ENCODE measurements at places on chromosomes 4 and X. TPM values are rescaled to one million over a fixed set of nuclear protein-coding genes. Genes with fewer than 3 reads are reported as not detected.

DNA sequence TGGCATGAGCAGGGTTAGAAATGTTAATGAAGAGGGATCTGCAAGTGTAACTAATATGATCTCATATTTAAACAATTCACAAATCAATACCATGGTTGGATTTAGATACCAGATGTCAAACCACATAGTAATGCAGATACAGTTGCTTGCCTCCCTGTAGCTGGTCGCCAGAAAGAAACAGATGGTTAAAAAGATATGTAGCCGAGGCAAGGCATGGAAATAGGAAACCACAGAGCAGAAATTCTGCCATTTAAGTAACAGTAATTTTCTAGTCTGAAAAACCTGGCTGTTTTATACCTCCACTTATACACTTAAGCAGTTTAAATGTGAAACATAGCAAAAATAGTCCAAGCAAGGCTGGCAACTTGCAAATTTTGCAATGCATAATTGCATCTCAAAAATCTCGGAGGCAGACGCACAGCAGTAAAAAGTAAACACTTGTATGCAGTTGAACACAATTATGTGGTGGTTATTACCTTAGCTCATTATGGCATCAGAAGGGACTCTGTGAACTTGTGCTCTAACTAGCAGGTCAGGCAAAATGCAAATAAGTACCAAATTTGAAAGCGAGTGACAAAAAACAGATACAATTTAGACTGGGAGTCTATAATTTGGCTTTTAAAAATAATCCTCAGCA is 126.8 kb downstream of the NAA11 start:
- DNase-seq = peak; percentile 16

The RNF150 gene
- total RNA-seq = 1.5 TPM

GRCh38 chr4:25051534-25051933 is 20.8 kb upstream of the LGI2 start:
- DNase-seq = no peak

The CFAP99 gene
- not detected for total RNA-seq

The AKAP14 gene
- not detected for total RNA-seq

The KCNE5 gene
- 4.6 TPM for total RNA-seq

DNA sequence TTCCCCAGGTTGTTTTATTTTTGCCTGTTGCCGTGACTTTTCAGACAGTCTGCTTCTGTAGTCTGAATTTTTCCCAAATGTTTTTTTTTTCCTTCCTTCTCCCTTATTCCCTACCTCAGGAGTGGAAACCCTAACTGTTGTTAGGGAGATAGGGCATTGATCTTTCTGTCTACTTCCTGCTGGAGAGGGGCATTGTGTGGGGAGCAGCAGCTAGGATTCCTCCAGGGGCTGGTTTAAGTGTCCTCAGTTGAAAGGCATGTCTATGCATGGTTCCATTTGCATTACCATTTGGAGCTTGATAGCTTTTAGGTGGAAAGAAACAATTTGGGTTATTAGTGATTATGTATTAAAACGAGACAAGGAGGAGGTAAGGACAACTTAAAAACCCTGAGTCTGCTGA is 383.9 kb downstream of the DCAF12L2 start:
- DNase-seq = no peak

The TEC gene
- 3.0 TPM for total RNA-seq

GRCh38 chr4:67660418-67660817 is 40.5 kb downstream of the UBA6 start:
- no peak for DNase-seq

DNA sequence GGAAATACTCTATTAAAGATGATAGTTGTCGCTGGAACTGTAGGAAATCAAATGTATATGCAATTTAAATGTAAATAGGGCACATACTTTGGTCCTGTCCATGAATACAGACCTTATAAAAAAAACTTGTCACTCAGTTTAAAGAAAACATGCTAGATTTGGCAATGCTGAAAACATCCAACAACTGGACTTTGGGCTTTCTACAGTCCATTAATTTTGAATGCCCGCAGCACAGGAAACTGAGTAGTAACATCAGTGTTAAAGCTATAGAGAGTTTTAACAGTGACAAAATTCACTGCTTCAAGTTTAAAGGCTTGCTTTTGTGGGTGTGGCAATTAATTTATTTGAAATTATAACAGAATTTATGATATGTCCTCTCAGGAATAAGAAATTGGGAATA is 578.4 kb downstream of the TRIML1 start:
- no peak for DNase-seq

GRCh38 chr4:58064653-58065052 is 954.5 kb upstream of the IGFBP7 start:
- no peak for DNase-seq

The NMU gene
- total RNA-seq = not detected

- no peak for DNase-seq
These were observed 38.6 kb upstream of the CEP135 start for GRCh38 chr4:55910140-55910539.

- peak; percentile 71 for DNase-seq
These were observed 98.8 kb upstream of the GATB start for GRCh38 chr4:151859641-151860040.

DNA sequence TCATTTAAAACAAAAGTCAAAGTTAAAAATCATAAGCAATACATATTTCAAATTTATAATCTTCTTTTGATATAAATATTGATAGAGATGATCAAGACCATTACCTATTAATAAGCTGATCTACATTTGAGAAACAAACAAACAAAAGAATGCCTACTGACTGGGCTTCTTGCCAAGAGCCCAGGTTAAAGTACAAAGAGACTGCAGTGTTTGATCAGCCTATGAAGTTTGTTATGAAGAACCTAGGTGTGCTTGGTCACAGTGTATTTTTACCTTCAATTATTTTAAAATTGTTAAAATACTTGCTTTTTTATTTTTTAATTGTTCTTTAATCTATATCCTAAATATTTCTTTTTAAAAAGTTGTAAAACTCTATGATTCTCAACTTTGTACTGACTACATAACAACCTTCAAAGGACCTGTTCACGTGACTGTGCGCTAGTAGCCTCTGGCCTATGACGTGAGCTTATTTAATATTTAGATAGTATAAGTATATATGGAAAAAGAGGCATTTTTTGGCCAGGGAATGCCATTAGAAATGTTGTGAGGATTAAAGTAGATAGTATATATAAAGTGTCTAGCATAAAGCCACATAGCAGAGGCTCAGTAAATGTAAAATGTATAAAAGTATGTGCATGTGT is 11.4 kb upstream of the SLC39A8 start:
- DNase-seq = no peak

DNA sequence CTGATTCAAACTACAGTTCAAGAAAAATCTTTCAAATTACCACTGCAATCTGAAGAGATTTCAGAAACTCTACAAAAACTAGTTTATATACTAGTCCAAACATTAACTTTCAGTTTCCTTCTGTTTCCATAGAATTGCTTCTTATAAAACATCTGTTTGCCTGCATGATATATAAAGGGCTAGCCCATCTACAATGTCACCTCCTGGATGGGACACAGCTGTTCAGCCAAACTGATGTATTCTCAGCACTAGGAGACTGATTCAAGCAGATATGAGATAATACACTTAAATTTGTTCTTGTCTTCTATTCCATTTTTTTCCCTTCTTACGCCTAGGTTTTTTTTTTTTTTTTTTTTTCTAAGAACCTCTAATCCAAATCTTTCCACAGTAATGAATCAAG is 1569.7 kb upstream of the IGFBP7 start:
- DNase-seq = no peak

- DNase-seq = no peak
These were observed 67.1 kb downstream of the PPP2R2C start for GRCh38 chr4:6405397-6405706.

DNA sequence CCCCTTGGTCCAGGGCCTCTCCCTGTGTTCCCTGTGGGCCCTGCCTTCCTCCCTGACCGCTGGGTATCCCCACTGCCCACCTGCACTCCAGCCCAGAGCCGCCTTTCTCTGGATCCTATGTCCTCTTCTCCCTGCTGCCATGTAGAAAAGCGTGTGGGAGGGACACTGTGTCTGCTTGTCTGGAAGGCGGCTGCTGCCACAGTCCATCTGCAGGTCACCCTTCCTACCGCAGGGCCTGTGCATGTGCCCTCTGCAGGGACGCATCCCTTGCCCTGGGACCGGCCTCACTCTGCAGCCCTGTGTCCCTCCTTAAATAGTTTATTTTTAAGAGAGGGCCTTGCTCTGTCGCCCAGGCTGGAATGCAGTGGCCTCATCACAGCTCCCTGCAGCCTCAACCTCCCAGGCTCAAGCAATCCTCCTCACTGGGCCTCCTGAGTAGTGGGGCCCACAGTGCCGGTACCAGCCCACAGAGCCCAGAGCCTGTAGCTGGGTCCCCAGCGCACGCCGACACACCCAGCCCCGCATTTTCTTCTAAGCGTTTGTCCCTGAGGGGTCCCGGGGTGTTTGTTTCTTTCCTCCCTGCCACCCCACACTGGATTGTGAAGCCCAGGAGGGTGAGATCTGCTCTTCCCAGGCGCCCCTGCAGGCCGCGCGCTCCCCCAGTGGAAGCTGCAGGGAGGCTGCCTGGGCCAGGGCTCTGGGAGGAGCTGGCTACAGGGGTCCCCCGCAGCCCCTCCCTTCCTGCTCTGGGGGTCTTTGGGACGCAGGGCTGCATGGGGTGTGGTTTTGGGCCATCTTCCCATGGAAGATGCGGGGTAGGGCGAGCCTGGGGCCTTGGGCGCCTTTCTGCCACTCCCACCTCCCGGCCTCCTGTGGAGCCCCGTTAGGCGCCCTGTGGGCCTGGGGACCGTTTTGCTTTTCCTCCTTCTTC is 12.8 kb upstream of the NAT8L start:
- no peak for DNase-seq

DNA sequence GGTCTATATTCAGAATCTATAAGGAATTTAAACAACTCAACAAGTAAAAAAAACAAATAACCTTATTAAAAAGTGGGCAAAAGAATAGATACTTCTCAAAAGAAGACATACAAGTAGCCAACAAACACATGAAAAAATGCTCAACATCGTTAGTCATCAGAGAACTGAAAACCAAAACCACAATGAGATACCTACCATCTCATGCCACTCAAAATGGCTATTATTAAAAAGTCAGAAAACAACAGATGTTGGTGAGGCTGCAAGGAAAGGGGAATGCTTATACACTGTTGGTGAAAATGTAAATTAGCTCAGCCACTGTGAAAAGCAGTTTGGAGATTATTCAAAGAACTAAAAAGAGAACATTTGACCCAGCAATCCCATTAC is 201.6 kb downstream of the QDPR start:
- no peak for DNase-seq

DNA sequence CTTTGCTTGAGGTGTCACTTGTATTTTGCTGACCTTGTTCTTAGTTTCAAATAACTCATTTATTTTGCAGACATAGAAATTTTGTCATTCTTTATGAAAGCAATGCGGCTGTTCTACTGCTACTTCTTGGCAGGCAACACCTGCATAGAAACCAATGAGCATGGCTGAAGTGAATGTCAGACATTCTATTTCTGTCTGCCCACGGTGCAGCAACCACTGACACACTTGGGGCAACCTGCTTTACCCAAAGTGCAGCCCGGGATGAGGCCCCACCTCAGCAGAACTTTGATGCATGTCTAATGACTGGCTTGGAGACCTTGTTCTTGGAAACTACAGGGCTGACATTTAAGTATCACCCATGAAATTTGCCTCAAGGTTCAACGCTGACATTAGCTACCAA is 93.6 kb downstream of the RBM47 start:
- no peak for DNase-seq

DNA sequence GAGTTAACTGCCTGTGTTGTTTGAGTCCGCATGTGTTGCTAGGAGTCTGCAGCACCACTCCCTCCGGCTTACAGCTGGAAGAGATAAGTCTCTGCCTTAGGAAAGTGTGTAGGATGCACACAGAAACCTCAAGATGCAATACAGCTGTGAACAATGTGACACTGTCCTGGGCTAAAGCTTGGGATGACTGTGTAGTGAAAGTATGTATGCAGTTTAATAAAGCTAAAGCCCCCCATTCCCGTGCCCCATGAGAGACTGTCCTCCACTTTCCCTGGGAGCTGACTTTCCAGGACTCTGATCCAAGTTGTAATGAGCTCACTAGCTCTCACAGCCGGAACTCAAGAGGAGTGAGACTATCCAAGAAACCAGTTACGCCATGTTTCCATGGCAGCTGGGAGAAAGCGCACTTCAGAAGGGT is 156.6 kb upstream of the FTHL17 start:
- DNase-seq = no peak

DNA sequence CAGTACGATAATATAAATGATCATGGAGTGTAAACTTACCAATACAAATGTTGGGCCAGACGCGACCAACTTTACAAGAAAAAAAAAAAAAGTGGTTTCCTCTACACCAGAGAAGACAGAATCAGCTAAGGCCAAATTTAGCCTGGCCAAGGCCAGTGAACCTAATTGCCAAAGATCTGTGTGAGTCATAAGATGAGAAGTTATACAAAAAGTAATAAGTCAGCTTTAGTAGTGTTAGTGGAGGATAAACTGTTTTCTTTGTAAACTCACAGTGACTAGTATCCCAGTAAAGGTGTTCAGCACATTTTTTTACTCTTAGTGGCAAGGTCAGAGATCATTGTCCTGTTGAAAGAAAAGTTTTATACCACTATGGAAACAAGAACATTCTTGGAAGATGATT is 531.4 kb upstream of the TECRL start:
- DNase-seq = peak; percentile 46

- peak; percentile 53 for DNase-seq
These were observed 1.0 kb downstream of the SCD5 start for GRCh38 chr4:82797405-82798111.

- DNase-seq = no peak
These were observed 77.9 kb downstream of the SLC7A11 start for GRCh38 chr4:138164208-138164607.

The MAGEA10 gene
- not detected for total RNA-seq

The POU3F4 gene
- total RNA-seq = not detected

DNA sequence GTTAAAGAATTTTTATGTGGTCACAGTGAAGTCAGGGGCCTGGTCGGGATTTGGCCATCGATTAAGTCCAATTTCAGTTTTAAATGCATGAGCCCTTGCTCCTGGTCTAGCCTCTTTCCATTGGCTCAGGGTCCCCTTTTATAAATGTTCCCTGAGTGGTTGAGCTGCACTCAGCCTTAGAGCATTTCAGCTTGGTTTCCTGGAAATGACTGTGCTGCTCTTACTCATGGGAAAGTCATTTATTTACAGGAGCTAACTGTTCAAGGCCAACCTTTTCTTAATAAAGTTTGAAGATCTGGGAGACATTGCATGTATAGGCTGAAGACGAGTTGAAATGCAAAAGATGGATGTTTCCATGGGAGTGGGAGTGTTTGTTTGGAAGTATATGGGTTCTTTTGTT is 98.8 kb upstream of the CLNK start:
- DNase-seq = peak; percentile 29

All from myocyte (in vitro differentiated cells).